H1 (cell line): ENCODE measurements at places on chromosomes 1 and 21. TPM values are rescaled to one million over a fixed set of nuclear protein-coding genes. Genes with fewer than 3 reads are reported as not detected.

- DNase-seq: no peak
Observed at GRCh38 chr1:192702212-192702902, 66.4 kb downstream of the RGS13 start.

DNA sequence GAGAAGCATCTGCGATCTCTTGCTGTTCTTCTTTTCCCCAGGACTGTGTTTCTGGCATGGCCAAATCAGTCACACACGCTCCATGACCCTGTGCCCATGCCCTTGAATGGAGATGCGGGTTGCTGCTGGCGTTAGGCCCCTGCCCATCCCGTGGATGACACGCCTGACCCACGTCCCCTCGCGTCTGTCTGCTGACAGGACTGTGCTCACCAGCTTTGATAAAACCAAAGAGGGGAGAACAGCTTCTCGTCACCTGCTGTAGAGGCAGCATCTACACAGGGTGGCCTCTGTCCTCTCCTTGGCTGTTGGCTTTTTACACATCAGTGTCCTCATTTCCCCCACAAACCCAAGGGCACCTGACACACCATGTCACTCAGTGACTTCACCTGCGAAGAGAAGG lies 6.9 kb downstream of the MT1HL1 start:
- no peak for DNase-seq

Gene WLS
- 1.6 and 2.7 TPM in 2 replicates for total RNA-seq

GRCh38 chr1:15207031-15207828 lies 39.8 kb upstream of the FHAD1 start:
- peak; percentile 62 for DNase-seq

GRCh38 chr1:177960939-177961622 lies 8.8 kb downstream of the SEC16B start:
- no peak for DNase-seq

GRCh38 chr1:188169971-188170370 lies 1341.2 kb downstream of the PLA2G4A start:
- no peak for DNase-seq

GRCh38 chr1:30779294-30780071 lies 21.9 kb upstream of the LAPTM5 start:
- DNase-seq: peak; percentile 100

- DNase-seq: no peak
Observed at GRCh38 chr1:37989361-37989930, 376 bp downstream of the SF3A3 start.

GRCh38 chr1:233172201-233172600 lies 123.3 kb downstream of the PCNX2 start:
- no peak for DNase-seq

DNA sequence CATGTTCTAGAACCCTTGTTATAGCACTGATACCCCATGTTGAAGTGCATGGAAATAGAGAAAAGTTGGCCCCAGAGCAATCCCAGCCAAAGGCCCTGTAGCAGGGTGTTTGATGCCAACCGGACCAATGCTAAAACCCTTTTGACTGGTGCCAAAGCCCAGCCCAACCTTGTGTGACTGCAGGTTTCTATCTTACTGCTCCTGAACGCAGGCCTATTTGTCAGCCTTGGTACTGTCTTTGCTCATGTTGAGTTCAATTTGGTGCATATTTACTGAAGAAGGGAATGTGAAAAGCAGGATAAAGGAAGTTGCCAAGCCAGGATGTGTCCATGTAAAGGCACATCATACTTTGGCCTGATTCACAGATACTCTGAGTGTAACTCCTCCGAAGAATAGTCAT lies 51.7 kb upstream of the NFASC start:
- no peak for DNase-seq

- no peak for DNase-seq
Observed at GRCh38 chr1:162463021-162463420, 34.6 kb upstream of the UHMK1 start.
